ENCODE measurements at places on chromosomes 2 and 18.

DNA sequence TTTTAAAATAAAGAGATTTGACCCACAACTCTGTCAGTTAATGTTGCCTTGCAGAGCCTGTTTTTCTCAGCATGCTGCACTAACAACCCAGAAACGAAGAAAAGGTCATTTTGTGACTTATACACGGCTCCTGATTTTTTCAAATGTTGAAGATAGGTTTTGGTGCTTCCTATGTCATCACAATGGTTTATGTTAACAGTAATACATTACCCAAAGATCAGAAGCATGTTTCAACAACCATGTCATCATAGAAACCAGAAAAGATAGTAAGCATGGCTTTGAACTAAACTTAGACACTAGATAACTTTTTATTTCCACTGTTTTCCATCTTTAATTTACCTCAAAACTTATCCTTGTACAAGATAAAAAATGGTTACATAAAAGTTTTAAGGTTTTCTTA lies 10.1 kb downstream of the BAZ2B start:
- DNase-seq: no peak

- no peak for DNase-seq
Measured at GRCh38 chr2:242002944-242003343, 133.4 kb downstream of the RTP5 start.

- no peak for DNase-seq
Measured at GRCh38 chr2:5121642-5122041, 570.5 kb upstream of the SOX11 start.

- peak; percentile 31 for DNase-seq
Measured at GRCh38 chr2:64766841-64767669, 113.3 kb upstream of the SERTAD2 start.

DNA sequence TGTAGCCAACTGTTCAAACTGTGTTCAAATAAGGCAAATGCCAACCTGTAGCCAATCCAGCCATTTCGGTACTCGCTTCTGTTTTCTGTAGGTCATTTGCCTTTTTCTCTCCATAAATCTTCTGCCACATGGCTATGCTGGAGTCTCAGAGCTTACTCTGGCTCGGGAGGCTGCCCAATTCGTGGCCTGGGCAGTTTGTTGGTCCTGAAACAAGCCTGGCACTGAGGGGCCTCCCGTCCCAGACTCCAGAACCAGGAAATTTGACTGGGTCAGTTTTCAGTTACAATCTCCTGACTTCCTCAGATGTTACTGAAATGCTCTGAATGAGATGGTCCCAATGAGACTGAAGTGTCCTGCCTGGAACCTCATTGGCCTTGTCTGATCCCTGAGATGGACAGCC lies 120.8 kb upstream of the NPAS2 start:
- DNase-seq: no peak

DNA sequence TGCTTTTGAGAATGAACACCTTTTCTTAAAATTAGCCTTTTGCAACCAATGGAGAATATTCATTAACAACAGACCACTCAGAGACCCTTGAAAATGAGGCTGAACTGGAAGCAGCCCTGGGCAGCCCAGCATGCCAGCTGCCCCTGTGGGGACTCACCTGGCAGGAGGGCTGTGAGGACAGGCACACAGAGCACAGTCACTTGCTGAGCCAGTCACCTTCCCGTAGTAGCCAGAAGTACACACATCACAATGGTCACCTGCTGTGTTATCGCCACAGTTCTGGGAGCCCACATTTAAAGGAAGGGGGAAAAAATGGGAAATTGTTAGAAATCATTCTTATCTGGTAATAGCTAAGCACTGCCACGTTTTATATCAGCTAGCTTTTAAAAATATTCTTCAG lies 115.5 kb downstream of the LAMA1 start:
- DNase-seq: no peak

GRCh38 chr18:67400502-67401117 lies 115.9 kb downstream of the DSEL start:
- DNase-seq: peak; percentile 66

DNA sequence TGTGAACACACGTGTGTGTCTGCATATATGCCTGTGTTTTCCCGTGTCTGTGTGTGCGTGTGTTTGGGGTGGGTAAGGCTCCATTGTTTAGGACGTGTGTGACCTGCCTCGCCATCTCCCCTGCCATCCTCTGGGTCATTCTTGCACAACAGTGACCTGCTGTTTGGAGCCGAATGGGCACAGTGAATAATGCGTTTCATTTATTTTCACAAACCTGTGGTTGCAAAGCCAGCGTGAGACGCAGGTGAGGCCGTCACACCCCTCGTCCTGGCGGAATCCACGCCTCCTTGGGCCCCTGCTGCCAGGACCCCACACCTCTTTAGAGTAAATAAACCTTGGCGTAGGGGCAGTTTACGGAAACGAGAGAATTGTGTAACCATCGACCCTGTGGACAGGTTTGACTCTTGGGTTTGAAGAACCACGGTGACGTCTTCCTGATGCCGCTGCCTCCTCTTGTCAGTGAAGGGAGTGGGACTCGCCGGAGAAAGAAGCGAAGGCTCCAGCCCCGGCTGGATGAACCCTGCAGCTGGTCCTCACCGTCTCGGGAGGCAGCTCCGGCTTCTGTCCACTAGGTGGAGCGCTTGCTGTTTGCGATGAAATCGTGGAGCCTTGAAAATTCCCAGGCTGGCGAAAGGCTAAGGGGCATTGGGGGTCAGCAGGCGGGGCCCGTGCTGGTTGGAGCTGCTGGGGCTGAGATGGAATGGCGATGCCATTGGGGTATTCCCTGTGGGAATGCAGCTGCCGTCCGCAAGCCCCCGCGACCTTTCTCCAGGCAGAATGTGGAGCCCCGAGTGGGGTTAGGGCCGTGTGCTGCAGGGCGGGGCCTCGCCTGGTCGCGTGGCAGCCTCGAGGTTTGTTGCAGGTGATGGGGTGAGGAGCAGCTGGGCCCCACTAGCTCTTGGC lies 81.1 kb downstream of the RTP5 start:
- peak; percentile 60 for DNase-seq
